CD4-positive, alpha-beta T cell treated with Interleukin-6 at 100 ng/mL for 8 hours (primary cell): ENCODE measurements at places on chromosomes 16 and 17.
A peak's percentile ranks its signal among the peaks of the same experiment; 100 is the strongest.

GRCh38 chr16:81521141-81521626 lies 76.6 kb downstream of the CMIP start:
- peak; percentile 84 for DNase-seq

- no peak for DNase-seq
Measured at GRCh38 chr17:80940171-80941123, 51.2 kb upstream of the CHMP6 start.

DNA sequence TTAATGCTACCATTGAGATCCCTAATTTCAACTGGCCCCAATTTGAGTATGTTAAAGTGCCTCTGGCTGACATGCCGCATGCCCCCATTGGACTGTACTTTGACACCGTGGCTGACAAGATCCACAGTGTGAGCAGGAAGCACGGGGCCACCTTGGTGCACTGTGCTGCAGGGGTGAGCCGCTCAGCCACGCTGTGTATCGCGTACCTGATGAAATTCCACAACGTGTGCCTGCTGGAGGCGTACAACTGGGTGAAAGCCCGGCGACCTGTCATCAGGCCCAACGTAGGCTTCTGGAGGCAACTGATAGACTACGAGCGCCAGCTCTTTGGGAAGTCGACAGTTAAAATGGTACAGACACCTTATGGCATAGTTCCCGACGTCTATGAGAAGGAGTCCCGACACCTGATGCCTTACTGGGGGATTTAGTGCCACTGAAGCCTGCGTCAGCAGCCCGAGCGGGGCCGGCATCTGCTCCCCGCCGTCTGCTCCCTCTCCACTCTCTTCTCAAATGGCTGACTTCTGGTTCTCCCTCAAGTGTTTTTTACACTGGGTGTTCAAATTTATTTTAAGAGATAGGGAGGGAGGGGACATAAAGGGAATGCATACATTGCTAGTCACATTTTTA lies 22.9 kb downstream of the DUSP14 start:
- no peak for DNase-seq

DNA sequence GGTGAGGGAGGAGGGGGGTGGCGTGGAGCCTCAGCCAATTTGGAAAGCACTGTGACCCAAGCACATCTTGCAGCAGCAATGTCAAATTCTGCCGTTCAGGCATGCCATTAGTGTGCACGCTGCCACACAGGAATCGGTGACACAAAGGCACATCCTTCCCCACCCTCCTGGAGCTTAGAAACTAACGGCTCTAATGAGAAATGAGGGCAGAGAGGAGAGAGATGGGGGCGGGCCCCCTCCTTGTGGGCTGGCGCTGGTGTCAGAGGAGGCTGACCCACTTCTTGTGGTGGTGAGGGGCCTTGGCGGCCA lies 94.8 kb downstream of the RTN4RL1 start:
- no peak for DNase-seq

DNA sequence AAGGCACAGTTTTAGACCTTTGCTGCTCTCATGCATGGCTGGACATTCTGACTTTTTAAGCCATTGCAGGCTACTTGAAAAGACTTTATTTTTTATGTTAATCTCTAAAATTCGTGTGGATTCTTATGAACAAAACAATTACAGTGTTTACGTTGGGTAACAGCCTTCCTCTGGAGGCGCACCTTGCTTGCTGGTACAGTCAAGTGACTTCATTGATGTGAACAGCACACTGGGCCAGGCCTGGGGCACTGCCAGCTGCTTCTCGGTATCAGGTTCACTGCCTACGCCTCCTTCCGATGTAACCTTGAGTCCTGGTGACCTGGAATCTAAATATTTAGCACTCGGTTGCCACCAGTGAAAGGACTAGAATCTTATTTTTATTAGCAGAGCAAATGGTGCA lies 27.8 kb downstream of the MARCHF10 start:
- DNase-seq: no peak

GRCh38 chr17:67865438-67865837 lies 40.1 kb downstream of the BPTF start:
- no peak for DNase-seq

DNA sequence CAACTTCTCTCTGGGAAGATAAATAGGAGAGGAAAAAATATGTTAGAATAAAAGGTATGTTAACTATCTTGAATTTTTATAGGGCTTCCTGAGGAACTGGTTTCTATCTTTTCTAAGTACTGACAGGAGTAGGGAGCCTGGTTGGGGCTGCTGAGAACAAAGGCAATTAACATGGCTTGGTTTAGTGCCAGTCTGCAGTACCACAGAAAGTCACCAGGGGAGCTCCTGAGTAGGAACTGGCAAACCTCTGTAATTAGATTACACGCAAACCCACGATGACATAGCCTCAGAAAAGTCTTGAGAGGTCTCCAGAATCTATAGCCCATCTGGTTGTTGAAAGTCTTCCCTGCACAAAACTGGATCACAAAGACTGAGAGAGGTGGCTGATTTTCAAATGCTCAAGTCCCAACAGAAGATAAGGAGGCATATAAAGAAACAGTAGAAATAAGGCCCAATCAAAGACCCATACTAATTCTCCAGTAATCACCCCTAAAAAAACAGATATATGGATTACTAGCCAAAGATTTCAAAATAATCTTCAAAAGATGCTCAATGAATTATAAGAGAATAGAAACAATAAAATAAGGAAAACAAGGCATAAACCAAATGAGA lies 11.7 kb upstream of the CNTNAP4 start:
- no peak for DNase-seq

DNA sequence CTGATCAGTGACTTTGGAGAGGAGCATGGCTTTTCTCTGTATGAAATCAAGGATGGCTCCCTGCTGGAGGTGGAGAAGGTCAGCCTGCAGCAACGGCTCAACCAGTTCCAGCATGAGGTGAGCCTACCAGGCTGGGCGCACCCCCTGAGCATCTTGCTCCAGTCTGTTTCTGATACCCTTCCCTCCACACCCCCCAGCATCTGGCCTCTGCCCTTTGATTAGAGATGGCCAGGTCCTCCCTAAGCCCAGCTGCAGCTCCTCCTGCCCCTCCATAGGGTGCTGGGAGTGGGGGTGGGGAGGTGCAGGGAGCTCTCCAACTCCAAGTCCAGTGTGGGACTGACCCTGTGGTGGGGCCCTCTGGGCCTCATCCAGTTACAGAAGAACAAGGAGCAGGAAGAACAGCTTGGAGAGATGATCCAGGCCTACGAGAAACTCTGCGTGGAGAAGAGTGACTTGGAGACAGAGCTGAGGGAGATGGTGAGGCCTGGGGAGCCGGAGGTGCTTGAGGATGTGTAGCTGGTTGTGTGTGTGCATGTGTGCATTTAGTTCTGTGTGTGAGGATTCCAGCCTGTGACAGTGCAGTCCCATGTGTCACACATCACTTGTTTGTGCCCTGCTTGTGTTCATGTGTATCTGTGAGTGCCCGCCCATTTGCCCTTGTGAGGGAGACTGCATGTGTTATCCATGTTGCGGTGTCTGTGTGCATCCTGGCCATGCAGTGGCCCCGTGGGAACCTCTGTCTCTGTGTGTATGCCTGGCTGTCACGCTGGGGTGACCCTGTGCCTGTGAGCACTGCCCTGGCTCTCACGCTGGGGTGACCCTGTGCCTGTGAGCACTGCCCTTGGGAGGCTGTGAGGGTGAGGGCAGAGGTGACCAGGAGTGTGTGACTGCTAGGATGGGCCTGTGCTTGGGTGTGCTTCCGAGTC lies 3.0 kb downstream of the TBKBP1 start:
- DNase-seq: no peak

DNA sequence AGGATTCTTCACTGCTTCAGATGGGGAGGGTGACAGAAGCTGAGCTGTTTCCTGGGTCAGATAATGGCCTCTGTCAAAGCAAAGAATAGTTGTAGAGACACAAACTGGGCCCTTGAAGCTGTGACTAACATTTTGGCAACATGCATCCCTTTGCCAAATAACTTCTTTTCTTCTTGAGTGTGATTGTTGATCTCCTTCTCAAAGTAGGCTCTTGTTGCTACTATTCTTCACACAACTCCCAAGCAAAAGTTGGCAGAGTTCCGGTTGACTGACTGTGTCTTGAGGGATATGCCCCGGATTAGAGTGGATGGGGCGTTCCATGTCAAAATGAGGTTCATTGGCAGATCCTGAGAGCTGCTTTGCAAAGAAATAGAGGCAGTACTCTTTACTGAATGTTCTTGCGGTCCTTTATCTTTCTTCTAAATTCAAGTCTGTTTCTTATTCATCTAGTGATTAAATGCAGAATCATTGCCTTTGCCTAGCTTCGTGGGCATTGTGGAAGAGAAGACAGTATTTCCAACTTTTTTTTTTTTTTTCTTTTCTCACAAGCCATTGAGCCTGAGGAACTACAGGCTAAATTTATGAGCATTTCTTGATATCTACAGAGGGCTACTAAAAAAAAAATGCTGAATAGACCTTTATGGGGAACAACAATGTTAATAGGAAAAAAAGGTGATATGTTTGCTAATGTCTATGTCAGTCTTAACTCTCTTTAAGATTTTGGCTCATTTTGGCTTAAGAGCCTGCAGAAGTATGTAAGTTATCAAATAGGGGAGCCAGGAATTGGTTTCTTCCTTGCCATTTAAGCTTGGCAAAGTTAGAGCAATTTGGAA lies 5.8 kb downstream of the WIPF2 start:
- no peak for DNase-seq

GRCh38 chr17:46842835-46843234 lies 8.5 kb upstream of the WNT9B start:
- DNase-seq: no peak

- no peak for DNase-seq
Measured at GRCh38 chr16:82059983-82060421, 24.9 kb downstream of the HSD17B2 start.

DNA sequence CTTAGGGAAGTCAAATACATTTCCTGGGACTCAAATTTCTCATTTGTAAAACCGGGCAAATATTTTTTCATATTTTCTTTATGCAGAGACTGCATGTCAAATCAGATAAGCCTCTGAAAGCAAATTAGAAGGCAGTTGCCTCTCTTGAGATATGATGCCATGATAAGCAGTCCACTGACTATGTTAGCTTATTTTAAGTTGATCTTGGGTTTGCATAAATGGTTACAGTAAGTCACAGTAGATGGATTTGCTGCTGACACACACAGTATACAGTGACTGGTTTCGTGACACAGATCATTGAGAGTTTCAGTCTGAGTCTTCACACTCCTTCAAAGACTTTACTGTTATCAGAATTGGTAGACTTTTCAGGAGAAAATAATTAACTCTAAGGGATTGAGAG lies 927.6 kb upstream of the CDH8 start:
- DNase-seq: no peak

- DNase-seq: peak; percentile 43
Measured at GRCh38 chr17:67829331-67829730, 4.0 kb downstream of the BPTF start.

DNA sequence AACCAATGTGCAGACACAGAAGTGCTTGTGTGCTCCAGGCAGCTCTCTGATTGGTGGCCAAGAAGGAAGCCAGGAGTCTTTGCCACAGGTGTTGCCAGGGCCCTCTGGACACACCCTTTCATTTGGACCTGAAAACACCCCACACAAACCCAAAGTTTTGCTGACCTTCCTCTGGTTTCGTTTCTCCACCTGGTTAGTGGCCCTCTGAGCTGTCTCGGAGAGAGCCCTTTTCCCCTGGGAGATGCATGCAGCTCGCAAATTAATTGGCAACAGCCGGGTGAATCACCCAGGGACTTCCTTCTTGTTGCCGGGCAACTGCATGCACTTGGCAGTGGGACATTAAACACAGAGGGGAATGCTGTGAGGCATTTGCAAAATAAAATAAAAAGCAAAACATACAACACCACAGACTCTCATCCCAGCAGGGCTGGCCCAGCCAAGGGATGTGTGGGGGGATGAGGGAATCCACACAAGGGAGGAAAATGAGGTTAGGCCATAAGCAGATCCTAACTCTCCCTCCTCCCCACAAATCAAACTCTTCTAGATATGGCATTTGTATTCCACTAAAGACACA lies 286.6 kb downstream of the SOX9 start:
- no peak for DNase-seq

DNA sequence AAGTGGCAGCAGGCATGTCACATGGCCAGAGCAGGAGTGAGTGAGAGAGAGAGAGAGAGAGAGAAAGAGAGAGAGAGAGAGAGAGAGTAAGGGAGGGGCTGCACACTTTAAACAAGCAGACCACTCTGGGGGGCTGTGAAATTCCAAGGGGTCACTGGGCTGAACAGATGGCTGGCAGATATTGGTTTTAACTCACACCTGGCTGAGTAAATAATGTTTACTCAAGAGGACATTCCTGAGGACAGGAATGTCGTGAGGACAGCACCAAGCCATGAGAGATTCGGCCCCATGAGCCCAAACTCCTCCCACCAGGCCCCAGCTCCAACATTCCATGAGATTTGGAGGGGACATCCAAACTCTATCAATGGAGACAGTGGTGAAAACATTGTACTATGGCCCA lies 269.7 kb downstream of the CBLN1 start:
- no peak for DNase-seq

DNA sequence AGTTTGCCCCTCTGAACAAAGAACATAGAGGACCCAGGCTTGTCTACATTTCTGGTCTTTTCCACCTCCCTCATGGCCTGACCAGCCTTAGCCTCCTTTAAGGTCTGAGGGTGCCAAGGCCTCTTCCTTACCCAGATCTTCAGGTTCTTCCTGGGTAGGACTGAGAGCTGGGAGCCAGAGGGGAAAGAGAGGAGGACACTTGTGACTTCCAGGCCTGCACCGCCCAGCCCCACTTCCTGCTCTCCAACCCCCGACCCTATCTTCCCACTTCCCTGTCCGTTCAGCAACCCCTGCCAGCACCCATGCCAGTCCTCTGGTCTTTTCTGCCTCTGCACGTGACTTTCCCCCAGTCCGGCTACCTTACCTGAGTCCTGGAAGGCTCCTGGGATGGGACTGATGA lies 534 bp downstream of the PRSS36 start:
- DNase-seq: no peak

- DNase-seq: no peak
Measured at GRCh38 chr17:79129523-79129922, 54.9 kb downstream of the ENGASE start.

GRCh38 chr16:7366041-7366440 lies 33.4 kb downstream of the RBFOX1 start:
- DNase-seq: no peak

GRCh38 chr16:78240459-78241222 lies 141.2 kb downstream of the WWOX start:
- no peak for DNase-seq

DNA sequence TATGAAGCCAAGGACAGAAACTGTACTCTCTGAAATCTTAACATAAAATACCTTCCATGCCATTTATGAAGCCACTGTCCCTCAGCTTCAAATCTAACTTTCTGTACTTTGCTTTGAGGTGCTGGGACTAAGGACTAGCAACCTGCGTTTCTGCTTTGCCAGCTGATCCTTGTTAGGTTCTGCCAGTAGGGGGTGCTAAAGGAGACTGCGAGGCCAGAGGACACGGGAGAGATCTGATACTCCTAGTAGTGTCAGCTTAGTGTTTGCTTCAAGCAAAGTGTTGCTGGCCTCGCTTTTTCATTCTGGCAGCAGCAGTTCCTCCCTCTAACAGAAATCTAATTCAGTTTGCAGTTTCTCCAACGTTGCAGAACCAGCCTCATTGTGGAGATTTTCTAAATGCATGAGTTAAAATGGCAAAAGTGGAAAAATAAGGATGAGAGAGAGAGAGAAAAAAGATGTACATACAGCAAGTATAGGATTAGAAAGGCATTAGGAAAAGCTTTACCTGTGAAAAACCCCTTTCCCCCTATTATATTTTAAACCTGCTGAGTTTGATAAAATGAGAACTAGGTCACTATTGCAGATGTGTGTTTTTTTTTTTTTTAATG lies 297.5 kb downstream of the CA10 start:
- no peak for DNase-seq

GRCh38 chr17:17226451-17227265 lies 10.3 kb downstream of the FLCN start:
- DNase-seq: no peak

GRCh38 chr16:83211711-83212110 lies 584.9 kb downstream of the CDH13 start:
- no peak for DNase-seq

- no peak for DNase-seq
Measured at GRCh38 chr16:30620169-30620568, 10.0 kb upstream of the ZNF689 start.
